Fibroblast of pulmonary artery (primary cell): ENCODE measurements at places on chromosomes 6 and 20.

- DNase-seq = no peak
Measured at GRCh38 chr20:51481341-51481914, 61.1 kb downstream of the NFATC2 start.

DNA sequence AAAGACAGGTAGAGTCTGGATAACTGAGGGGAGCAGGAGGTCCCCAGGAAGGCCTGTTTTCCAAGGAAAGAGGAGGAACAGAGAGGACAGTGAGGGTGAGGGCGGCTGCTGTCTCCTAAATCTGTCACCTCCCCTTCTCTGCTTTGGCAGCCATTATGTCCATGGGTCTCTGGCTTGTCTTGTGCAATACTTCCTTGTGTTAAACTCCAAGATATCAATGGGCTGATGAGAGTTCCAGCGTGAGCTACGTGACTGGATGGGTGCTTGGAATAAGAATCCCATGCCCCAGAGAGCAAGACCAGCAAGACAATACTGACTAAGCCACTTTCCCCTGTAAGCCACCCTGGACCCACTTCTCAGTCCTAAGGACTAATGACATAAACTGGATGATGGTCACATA lies 26.3 kb upstream of the DNAAF9 start:
- DNase-seq = no peak

GRCh38 chr6:96781557-96781956 lies 55.7 kb downstream of the GPR63 start:
- no peak for DNase-seq

- no peak for DNase-seq
Measured at GRCh38 chr6:5249451-5250122, 11.2 kb downstream of the LYRM4 start.

DNA sequence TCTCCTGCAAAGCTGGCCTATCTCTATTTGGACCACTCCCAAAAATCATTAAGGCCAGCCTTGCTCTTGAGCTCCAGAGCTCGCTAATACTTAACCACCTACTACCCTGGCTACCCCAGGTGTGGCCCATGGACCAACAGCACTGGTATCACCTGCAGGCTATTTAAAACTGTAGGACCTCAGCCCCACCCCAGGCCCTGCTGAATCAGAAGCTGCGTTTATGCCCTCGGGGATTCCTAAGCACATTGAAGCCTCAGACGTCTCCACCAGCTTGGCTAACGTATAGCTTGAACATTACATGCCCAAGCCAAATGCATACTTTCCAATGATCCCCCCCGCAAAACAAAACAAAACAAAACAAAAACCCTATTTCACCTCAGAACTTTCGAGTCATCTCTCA lies 19.7 kb upstream of the SPAG4 start:
- no peak for DNase-seq

DNA sequence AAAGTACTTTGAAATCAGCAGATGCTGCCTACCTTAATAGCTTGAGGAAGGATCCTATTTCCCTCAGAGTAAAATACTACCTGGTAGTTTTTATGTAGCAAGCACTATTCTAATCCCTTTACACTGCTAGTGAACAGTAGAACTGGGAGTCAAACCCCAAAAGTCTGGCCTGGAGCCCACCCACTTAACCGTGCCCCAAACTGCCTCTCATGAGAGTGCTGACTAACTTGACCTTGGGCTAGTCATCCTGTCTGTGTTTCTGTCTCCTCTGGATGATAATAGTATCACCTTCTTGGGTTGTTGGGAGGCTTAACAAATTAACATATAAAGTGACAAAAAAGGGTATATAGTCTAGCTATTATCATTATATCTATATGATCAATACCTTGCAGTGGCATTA lies 140.5 kb downstream of the RCAN2 start:
- no peak for DNase-seq

- peak; percentile 27 for DNase-seq
Measured at GRCh38 chr6:33080127-33081089, 4.6 kb downstream of the HLA-DPB1 start.

DNA sequence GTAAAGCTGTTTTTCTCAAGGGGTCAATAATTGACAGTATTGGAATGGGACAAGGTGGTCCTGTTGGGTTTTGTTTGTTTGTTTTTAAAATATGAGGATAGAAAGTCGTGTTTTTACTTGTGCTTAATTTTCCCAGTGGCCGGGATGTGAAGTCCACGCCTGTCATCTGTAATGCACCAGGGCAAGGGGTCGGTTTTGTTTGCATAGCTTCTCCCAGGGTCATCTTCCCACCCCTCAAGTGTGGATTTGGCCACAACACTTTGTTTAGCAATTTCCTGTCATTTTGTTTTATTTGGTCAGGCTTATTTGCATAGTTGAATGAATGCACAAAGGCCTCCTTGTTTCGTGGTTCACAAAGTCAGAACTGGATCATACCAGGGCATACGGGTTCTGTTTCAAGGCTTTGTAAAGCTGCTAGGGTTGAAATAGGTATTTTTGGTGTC lies 29.8 kb downstream of the SYNJ2 start:
- DNase-seq = peak; percentile 78

- no peak for DNase-seq
Measured at GRCh38 chr6:5636210-5637030, 370.3 kb downstream of the NRN1 start.

GRCh38 chr6:19866985-19867627 lies 29.9 kb downstream of the ID4 start:
- DNase-seq = peak; percentile 34

DNA sequence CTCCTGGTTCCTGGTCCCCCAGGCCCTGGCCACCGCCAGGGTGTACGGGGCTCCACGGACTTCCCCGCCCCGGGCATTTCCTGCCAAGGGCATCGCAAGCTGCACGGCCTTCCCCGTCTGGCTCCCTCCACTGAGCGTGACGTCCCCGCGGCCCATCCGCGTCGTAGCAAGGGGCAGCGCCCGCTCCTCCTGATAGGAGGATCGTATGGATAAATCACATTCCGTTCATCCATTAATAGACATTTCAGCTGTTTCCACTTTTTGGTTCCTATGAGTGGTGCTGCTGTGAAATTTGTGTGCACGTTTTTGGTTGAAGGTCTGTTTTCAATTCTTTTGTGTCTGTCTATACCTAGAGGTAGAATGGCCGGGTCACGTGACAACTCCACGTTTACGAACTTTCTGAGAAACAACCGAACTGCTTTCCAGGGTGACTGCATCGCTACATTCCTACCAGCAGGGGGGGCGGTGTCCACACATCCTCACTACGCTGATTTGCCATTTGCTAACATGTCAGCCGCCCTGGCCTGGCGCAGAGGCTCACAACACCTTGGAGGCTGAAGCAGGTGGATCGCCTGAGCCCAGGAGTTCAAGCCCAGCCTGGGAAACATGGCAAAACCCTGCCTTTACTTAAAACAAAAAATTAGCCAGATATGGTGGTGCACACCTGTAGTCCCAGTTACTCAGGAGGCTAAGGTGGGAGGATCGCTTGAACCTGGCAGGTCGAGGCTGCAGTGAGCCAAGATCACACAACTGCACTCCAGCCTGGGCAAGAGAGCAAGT lies 37.7 kb downstream of the KCNQ2 start:
- DNase-seq = peak; percentile 48

GRCh38 chr6:170269151-170269845 lies 21.6 kb downstream of the DLL1 start:
- DNase-seq = no peak

GRCh38 chr6:163296835-163297519 lies 117.5 kb upstream of the QKI start:
- no peak for DNase-seq

DNA sequence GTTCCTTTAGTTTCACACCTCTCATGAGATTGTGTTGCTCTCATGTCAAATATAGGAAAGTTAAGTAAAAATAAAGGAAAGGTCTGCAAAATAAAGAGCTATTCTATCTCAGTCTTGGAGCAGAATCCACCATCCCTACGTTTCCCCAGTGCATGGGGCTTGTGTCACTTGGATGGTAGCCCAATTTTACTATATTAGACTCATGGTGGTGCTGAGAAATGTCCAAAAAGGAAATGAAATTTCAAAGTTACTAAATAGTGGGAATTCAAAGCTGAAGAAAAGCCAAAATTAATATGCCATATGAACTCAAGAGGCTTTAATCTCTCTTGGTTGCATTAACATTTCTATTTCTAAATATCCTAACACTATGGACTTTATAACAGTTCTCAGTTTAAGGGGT lies 1283.3 kb upstream of the GJE1 start:
- peak; percentile 58 for DNase-seq

DNA sequence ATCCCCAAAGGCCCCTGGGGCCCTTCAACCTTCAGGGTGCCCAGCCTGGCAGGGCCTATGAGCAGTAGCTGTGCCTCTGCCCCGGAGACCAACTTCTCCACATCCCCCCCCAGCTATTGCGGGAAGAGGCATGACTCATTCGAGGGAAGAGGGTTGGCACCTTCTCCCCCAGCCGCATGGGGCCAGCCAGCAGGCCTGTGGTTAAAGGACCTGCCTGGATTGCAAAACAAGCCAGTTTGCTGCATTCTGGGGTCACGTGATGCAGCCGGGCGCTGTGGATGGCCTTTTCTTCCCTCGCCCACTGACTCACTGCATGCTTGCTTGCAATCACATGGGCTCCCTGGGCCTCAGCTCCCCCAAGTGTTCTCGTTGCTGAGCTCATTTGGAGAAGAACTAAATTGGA lies 182.5 kb downstream of the MAFB start:
- DNase-seq = peak; percentile 97

GRCh38 chr20:37669062-37669772 lies 24.6 kb upstream of the CTNNBL1 start:
- no peak for DNase-seq

DNA sequence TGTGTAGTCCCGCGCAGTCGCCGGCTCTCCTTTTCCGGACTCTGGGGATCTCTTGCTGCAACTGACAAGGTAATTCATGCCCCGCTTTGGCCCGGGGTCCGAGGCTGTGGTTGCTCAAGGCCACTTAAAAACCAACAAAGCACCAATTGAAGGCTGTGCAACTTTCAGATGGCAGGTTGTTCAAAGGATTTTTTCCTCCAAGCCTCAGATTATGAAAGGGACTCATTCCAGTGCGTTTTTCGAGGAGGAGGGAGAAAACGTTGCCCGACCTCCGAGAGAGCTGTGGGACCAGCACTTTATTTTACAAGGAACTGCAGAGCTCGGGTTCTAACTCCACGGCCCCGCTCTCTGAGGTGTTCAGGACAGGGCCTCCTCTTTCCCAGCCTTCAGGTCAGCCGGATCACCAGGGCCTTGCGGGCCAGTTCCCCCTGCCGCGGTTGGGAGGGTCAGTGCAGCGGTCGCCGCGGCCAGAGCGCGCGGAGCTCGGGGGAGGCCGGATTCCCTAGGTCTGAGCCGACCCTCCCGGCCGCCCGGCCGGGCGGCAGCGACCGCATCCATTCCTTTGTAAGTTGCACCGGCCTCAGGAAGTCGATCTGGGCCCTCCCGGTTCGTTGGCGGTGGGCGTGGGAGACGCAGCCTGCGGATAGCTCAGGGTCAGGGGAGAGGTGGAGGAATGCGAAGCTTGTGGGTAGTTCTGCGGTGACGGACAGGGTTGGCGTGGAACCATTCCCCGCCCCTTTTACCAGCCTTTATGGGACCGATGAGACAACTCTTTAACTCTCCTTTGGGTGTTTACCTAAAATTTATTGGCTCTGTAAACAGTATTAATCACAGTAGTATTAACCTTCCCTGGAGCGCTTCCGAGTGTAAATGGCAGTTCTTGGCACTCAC lies 1.6 kb downstream of the UTRN start:
- peak; percentile 92 for DNase-seq

DNA sequence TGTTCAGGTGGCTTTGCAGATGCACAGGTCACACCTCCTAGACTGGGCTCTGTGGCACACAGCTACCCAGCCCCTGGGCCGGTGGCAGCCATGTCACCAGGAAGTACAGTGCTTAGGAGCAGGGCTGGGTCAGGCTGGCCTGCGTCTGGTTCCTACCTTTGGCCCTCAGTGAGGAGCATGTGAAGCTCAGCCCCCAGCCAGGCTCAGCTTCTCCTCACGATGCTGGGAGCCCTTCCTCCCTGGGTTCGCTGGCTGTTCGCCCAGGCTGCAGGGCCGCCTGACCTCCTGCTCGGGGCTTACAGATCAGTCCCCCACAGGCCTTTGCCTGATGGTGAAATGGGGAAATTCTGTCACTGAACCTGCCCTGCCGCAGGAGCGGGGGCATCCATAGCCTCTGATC lies 23.1 kb downstream of the SPATA2 start:
- no peak for DNase-seq

DNA sequence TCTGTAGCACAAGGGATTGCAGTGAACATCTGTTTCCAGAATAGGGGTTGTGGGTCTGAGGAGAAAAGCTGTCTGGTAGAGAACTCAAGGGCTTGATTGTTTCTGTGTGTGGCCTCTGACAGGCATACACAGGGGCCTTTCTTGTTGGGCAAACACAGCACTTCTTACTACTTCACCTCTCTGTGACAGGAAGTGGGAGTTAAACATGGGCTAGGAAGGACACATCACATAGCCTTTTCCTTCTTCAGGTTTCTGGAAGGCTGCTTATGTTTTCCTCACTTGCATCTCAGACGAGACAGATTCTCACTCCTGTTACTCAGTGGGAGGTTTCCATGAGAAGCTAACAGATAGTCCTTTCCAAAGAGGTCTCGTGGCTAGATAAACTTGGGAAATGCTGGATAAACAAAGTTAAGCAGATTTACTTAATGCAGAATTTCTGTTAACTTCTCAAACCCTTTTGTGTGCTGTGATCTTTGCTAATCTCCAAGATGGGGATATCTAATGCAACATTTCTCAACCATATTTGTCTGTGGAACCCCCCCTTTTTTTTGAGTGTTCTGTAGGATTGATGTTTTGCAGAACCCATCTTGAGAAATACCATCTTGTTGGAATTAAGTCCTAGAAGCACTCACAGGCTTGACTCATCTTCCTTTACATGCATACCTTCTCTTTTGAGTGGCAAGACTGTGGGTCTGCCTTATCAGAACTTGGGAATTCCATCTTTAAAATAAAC lies 41.9 kb upstream of the RNF8 start:
- peak; percentile 62 for DNase-seq

- no peak for DNase-seq
Measured at GRCh38 chr6:44221961-44222335, 1.4 kb upstream of the SLC29A1 start.

- DNase-seq = no peak
Measured at GRCh38 chr20:3134151-3134550, 25.5 kb downstream of the FASTKD5 start.

DNA sequence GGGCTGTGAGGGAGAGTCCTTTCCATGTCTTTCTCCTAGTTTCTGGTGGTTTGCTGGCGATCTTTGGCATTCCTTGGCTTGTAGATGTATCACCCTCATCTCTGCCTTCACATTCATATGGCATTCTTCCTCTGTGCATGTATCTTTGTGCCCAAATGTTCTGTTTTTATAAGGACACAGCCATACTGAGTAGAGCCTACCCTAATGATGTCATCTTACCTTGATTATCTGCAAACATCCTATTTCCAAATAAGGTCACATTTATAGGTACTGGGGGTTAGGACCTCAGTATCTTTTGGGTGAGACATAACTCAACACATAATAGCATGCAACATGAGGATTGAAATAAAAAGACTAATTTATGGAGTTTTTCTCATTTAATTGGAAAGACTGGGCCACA lies 5.5 kb downstream of the SH3BGRL2 start:
- no peak for DNase-seq

- DNase-seq = no peak
Measured at GRCh38 chr6:21222656-21223055, 370.9 kb upstream of the SOX4 start.
